ENCODE measurements at places on chromosomes 7 and 10.

- DNase-seq, result no peak
Observed at GRCh38 chr7:151758622-151759540, 118.0 kb downstream of the PRKAG2 start.

DNA sequence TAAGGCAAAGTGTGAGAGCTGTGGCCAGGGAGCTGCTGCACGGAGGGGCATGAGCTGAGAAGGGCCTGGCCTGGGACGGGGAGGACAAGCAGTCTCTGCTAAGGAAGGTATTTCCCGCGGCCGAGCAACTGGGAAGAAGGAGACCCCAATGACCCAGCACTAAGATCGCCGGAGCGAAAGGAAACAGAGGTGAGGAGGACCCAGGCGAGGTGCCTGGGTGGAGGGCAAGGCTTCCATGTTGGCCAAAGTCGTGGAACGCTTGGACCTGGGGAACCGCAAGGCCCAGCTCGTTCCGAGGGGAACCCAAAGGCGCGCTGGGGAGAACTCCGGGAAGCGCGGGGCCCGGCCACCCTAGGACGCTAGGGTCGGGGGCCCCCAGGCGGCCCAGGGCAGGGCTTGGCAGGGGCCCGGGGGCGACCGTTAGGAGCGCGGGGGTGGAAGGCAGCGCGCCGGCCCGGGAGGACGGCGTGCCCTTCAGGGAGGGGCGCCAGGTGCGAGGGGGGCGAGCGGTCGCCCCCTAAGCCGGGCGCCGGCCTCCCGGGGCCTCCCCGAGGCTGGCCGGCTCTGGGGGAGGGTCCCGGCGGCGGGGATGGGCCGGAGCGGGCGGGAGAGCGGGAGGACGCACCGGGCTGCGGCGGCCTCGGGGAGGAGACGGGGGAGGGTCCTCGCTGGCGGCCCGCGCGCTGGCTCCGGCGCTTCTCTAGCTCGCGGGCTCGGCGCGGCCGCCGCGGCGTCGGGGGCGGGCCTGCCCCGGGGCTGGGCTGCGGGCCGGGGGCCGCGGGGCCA is 545 bp downstream of the GIGYF1 start:
- DNase-seq, result no peak

GRCh38 chr7:121447243-121447910 is 51.3 kb upstream of the FAM3C start:
- no peak for DNase-seq

DNA sequence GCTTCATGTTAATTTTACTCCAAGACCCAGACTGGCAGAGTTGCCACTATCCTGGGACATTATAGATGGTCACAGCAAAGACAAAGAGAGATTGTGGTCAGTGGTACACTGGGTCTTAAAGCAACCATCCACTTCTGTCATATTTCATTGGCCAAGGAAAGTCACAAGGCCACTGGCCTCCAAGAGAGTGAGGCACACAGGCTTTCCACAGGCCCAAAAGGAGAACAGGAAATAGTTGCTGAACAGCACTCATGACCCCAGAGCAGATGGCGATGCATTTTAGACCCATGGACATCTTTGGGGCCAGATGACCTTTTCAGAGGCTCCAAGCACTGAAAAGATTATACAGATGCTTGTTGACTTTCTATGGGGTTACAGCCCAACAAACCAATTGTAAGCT is 97.4 kb downstream of the ARID5B start:
- no peak for DNase-seq

DNA sequence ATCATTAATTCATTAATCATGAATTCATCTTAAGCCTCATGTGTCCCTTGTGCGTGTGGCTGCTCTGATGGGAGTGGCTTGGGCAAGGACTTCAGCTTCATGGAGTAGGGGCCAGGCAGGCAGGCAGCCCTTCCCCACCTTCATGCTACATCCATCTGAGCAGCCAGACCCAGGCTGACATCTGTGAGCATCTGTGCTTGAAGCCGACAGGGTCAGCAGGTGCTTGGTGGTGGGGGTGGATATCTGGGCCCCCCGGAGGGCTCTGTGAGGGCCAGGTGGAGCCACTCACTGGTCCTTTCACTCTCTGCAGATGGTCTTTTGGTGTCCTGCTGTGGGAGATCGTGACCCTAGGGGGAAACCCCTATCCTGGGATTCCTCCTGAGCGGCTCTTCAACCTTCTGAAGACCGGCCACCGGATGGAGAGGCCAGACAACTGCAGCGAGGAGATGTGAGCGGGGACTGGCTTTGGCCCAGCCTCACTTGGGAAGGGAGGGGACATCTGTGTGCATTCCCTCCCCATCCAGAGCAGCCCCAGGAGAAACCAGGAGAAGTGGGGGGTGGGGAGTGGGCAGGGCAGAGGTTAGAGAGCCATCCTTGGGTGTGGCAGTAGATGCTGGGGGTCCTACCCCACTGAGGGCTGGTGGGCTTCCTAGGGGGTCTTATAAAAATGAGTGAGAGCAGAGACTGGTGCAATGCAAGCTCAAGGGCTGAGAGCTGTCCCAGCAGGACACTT is 14.7 kb upstream of the CSGALNACT2 start:
- DNase-seq, result no peak

GRCh38 chr10:3162533-3162932 is 10.0 kb downstream of the PITRM1 start:
- DNase-seq, result no peak

GRCh38 chr10:12921163-12921562 is 80.3 kb downstream of the CCDC3 start:
- DNase-seq, result no peak

GRCh38 chr10:58648131-58648530 is 135.5 kb downstream of the BICC1 start:
- no peak for DNase-seq

DNA sequence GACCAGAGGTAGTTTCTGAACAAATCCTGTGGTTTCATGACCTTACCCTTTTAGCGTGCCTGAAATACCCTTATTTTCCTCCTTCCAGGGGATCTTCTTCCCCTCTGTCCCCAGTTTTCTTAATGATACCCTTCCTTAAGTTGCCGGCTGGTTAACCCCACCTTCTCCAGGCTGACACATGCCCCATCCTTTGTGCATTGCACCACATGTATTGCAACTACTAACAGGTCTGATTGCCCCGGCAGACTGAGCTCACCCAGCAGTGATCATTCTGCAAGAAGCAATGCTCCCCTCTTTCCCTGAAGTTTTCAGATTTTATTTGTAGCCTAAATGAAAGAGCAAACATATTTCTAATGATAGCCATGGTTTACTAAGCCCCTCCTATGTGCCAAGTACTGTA is 108.2 kb downstream of the HIP1 start:
- no peak for DNase-seq
